Activated CD4-positive, alpha-beta memory T cell treated with anti-CD3 and anti-CD28 coated beads for 36 hours (primary cell): ENCODE measurements at places on chromosomes 2 and 18. TPM values are rescaled to one million over a fixed set of nuclear protein-coding genes. Genes with fewer than 3 reads are reported as not detected.

SERPINB13 gene
- not detected for total RNA-seq

SOWAHC gene
- 0.97 TPM for total RNA-seq

KIDINS220 gene
- total RNA-seq: 23.1 TPM

RGPD3 gene
- 0.24 TPM for total RNA-seq

ELOA2 gene
- total RNA-seq: not detected

USP40 gene
- 21.5 TPM for total RNA-seq

SULT1C2 gene
- total RNA-seq: not detected

SNED1 gene
- 3.8 TPM for total RNA-seq

- DNase-seq: no peak
Measured at GRCh38 chr2:3683748-3684454, 19.5 kb upstream of the DCDC2C start.

- DNase-seq: no peak
Measured at GRCh38 chr18:30288662-30289414, 753.7 kb downstream of the DSC3 start.

GRCh38 chr18:74013955-74014354 lies 133.7 kb downstream of the FBXO15 start:
- no peak for DNase-seq

DNA sequence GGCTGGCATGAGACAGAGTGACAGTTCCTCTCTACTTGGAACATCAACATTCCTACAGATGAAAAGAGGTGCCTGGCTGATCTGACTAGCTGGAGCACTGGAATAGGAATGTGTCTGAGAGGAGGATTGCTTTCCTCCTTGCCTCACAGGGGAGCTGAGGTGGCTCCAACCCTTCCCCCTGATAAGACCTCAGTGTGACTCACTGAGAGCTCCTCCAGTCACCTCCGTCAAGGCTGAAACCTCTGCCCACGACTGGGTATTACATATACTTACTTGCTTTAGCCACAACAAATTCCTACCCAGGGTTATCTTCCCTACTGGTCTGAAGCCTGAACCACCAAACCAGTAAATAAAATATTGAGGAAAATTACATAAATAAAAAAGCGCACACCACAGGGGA lies 342.7 kb upstream of the REG3G start:
- no peak for DNase-seq

DNA sequence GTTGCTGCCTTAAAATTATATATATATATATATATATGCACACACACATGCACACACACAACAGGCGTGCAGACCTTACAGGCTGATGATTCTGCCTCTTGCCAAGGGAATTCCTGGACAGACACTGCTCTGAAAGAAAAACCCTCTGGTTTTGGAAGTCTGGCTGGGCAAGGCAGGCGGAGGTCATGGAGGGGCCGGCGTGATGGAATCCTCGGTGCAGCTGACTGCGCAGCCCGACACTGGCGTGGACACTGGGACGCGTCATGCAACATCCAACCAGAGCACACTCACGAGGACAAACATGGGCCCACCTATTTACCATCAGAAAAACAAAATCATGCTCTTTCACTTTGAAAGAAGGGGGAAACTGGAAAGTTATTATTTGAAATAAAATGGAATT lies 235.3 kb downstream of the ZNF516 start:
- DNase-seq: no peak

DNA sequence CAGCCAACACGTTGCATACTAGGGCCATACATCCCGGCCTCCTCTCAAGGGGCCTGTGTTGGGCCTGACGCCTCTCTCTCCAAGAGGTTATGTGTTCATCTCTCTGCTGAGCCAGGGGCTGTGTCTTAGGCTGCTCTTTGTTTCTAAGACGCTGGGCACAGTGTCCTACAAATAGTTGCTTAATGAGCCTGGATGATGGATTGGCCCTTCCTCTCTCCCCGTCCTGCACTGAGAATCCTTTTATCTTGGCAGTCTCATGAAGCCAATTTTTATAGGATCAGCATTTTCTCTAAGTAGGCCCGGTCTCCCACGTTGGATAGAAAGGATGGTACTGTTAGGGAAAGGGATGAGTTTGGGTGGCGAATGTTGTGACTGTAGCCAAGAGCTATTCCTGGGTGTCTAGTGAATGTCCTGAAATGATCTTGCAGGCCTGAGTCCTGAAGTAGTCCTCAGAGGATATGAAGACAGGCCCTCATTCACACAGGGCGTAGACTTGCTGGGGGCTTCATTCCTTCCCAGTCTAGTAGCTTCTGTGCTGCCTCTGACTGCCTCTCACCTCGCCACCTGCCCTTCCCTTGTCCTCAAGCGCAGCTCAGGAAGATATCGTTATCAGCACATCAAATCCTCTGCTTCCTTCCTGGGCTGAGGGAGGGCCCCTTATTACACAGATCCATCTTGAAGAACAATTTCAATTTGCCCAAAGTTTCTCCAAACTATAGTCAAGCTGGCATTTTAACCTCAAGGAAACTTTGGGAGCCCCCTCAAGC lies 8.8 kb downstream of the LBH start:
- peak; percentile 9 for DNase-seq

- DNase-seq: no peak
Measured at GRCh38 chr2:230772156-230772555, 59.5 kb downstream of the CAB39 start.

DNA sequence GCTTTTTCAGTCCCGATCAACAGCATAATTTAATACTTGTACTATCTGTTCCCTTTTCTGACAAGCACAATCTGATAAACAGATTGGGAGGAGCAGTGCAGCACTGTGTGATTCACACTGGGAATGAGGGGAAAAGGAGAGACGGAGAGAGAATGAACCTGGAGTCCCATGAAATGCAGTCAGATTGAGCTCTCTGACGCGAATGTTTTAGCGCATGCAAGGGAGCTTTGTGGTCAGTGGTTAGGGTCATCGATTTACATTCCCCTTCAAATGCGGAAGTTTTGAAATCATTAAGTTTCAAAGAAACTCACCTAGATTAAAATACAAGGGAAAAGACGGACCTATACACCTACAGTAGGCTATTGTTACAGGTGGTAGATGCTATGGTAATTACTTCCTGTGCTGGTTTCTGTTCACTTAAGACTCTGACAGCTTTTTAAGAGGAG lies 99.6 kb downstream of the KCTD1 start:
- DNase-seq: no peak

DNA sequence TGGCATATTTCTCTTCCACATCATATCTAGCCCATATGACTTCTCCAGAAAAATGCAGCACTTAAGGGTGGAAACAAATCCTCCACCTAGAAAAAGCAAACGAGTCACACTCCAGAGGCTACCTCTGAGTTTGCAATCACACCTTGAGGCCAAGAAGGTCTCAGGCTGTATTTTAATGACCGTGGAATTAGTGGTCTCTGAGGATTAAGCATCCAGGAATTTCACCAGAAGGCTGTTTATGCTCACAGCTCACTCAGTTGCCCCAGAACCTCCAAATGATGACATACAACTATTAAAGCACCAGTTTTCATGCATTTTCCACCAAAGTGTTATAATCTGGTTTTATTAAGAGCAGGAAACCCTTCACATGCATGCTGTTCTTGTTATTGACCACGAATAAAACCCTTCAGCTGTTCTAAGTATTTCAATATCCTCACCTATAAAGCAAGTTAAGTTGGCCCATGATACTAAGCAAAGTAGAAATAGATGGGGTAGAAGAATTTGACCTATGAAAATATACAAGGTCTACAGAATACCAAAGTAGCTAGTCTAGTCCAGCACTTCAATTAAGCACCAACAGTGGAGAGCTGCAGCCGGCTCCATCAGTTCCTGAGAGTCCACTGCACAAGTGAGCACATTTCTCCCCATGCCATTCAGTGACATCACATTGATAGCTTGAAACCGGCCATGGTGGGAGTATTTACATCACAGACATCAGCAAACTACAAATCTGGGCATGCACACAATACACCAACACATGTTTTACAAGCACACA lies 39.5 kb upstream of the SLC14A1 start:
- no peak for DNase-seq

DNA sequence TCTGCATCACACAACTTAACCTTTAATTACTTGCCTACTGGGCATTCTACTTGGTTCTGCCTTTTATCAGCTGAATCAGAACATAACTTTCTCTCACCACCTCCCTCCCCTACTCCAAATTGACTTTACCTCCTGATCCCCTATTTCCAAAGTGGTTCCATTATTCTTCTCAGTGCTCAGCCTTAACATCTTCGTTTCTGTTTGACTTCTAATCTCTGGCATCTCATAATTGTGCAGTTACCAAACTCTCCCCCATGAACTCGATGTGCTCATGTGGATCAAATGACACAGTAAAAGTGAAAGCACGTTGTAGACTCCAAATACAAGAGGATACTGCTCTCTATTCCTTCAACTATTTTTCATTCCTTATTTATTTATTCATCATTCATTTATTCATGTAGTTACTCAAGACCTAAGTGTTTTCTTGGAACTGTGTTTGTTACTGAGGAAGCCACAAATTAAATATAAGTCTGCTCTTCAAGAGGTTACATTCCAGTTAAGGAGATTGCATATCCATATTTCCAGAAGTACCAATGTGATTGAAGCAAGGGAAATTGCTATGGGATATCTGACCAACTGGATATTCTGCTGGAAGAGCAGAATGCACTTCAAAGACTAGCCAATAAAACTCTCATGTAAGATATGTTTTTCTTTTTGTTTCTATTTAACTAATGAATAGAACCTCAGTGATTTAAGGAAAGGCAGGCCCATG lies 158.8 kb downstream of the TMEFF2 start:
- DNase-seq: no peak

DNA sequence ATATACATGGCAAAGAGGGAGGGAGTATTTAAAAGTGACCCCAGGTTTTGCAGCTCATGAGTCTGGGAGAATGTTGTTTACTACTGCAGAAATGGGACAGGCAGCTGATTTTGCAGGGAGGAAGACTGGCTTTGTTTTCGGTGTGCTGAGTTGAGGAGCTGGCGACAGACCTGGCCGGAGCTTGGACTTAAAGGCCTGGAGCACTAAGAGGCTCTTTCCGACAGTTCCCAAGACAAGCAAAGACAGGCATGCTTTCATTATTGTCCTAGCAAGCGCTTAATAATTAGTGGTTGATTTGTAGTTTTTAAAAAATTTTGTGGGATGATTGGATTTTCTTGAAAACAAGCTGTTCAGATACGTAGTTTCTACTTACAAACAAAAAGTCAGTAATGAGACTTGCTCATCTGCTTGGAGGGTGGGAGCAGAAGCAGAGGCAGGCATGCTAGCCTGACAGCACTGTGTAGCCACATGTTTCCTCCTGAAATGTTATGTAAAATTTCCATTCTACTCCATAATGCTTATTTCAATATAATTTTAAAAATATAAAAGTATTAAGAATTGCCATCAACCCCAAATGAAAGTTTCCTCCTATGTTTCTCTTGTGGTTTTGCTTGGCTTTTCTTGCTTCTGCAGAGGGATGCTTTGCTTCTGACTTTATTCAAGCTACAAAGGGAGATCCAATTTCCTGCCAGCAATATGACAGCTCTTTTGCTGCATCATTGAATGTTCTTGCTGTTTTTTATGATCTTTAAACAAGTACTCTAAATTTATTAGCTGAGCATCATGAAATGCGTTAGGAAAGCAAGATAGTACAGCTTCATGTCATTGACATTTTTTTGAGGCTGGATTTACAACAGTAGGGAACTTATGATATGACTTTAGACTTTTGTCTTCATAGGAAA lies 75.8 kb downstream of the PHLPP1 start:
- no peak for DNase-seq

DNA sequence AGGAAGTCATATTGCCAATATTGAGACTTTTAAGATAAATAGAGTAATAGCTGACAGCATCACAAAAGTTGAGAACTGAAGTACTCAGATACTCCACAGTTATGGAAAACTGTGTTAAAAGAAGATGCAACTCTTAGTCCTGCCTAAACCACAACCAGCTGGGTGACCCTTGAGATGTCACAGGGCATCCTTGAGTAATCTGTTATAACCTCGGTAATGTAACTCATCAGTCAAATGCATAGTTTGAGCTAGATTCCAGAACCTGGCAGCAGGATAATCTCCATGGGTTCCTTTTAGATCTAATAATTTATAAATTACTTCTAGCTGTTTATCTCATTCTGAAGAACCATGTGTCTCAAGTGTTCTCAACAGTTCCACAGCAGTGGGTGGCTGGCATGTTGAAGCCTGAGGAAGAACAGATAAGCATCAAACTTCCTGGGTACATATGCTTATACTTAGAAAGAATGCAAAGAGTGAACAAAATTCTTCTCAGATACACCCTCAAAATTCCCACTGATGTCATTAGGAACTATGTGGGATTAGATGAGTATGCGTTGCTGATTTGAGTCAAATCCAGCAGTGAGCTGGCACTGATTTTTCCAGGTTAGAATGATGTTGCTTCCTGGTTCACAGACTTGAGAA lies 304.1 kb upstream of the ERBB4 start:
- DNase-seq: no peak

- no peak for DNase-seq
Measured at GRCh38 chr2:109110170-109110569, 18.8 kb upstream of the SH3RF3 start.

DNA sequence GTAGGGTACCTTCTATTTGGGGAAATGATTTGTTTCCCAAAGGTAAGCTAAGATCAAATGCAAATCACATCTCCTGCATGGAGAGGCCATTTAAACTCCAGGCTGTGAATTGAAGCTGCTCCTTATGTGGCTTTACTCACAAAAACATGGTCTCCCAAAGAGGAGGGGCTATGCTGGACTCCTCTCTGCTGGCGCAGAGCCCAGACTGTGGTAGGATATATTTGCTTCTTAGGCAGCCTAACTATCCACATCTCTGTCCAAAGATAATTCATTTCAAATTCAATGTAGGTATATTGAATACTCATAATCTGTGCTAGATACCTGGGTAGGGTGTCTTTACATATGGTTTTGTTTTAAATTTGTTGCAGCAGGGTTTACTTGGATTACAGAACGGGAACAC lies 358.5 kb downstream of the ALK start:
- no peak for DNase-seq

DNA sequence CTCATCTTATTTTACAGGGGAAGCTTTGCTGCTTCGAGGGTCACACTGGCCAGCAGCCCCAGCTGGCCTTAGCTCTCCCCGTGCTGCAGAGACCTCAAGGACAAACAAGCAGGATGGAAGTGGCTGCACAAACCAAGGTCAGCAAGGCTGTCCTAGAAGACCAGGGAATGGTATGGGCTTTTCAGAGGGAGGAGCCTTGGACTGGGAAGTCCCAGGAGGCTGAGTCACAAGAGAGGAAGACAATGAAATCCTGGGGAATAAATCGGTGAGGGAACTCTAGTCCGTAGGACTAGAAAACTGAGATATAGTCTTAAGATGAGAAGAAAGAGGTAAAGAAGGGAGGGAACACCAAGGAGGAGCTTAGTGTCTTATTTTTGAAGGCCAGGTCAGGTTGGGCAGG lies 15.7 kb downstream of the CREG2 start:
- DNase-seq: no peak

DNA sequence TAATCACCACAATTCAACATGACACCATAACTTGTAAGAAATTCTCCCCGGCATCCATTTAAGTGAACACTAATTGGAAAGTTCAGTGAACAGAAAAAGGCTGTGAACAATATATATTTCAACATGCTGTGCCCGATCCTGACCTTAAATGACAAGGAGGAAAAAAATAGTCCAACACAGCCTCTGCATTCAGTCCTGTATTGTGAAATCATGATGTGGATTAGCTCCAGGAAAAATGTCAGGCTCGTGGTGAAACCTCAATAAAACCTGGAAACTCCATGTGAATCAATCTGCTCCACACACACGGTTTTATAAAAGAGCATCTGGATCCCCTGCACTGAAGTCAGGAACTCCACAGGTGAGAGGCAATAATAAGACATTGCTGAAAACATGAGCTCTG lies 145.4 kb upstream of the SPOPL start:
- DNase-seq: no peak
